ENCODE measurements at places on chromosomes 12 and 14.

GRCh38 chr12:100201604-100202423 lies 1.2 kb downstream of the ACTR6 start:
- no peak for DNase-seq

DNA sequence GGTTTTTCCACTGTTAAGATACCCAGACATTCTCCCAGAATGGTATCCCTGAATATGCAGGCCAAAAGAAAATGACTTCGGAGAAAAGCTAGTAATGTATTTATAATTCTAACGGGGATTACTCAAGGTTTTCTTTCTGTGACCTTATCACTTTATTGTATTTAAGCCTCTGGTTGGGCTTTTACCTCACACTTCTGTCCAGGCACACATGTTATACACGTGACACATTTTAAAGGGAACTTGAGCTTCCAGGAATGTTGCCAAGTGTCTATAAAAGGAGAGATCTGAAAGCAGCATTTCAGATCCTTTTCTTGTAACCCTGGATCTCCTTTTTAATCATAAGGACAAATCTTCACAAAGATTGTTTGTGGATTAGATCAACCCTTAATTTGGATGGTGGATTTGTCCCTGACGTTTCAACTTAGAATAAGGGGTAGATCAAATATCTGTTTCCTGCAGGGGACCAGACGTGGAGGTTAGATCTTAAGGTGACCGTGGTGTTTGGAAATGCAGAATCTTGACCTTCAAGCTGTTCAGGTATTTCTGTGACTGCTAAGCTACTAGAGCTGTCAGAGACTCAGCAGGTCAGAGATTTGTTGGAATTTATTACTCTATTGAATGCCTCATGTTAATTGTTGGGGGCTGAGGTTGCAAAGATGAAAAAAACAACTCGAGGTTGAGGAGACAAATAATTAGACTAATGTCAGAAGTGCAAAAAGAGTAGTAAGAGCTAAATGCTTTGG lies 1.5 kb downstream of the CIPC start:
- peak; percentile 71 for DNase-seq

- DNase-seq, result no peak
Measured at GRCh38 chr12:92854344-92854743, 74.8 kb downstream of the EEA1 start.

- DNase-seq, result no peak
Measured at GRCh38 chr12:123058980-123059379, 78.5 kb downstream of the ARL6IP4 start.

GRCh38 chr14:91058042-91058581 lies 2.3 kb downstream of the RPS6KA5 start:
- no peak for DNase-seq

Measured in astrocyte of the spinal cord (primary cell).